NCI-H748 treated with DMSO at 0.1 percent for 48 hours (cell line): ENCODE measurements at places on chromosomes 1 and 21.
A peak's percentile ranks its signal among the peaks of the same experiment; 100 is the strongest.

- peak; percentile 23 for DNase-seq
Observed at GRCh38 chr1:176880955-176881595, 283.4 kb downstream of the ASTN1 start.

- DNase-seq = no peak
Observed at GRCh38 chr1:70455291-70455690, 44.2 kb downstream of the CTH start.

- DNase-seq = no peak
Observed at GRCh38 chr1:30912224-30912623, 3.7 kb upstream of the SDC3 start.

DNA sequence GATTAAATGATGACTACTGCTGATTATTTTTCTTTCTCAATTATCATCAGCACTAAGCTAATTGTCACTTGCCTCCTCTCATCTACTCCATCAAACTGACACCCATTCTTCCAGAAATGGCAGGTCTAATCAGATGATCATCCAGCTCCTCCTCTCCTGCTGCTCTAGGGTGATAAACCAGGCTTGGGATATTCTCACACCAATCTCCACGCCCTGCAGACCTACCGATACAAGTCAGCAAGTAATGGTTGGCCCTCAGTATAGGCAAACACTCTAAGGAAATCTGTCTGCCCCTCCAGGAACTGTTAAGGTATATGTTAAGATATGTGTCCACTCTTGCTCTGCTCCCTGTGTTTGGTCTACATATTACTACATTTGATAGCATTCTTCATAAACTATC is 36.3 kb upstream of the C1orf21 start:
- DNase-seq = no peak

DNA sequence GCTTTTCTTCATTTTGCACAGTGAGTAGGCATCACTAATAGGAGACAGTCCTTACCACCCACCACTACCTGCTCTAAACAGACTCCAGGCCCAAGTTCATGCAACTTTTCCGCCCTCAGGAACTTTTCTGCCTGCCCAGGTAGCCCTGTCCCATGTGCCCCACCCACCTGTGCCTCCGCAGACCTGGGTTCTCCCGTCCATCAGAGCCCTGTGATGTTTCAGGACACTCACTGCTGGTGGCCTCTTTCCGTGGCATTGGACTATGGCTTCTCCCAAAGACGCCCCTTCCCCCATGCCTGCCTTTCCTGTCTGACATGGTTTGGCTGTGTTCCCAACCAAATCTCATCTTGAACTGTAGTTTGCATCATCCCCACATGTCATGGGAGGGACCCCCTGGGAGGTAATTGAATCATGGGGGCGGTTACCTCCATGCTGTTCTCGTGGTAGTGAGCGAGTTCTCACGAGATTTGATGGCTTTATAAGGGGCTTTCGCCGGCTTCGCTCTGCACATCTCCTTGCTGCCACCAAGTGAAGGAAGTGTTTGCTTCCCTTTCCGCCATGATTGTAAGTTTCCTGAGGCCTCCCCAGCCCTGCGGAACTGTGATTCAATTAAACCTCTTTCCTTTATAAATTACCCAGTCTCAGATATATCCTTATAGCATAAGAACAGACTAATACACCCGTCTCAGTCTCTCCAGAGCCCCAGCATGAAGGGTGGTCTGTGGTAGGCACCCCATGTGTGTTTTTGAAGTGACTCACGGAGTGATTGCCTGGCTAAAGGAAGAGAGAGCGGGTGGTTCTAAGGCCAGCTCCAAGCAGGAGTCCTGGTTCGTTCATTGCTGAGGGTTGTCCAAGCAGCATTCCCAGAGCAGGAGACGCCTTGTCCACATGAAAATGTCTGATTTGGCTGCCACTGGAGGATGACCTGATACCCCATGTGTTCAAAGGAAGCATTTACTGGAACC is 86.0 kb upstream of the ZBTB40 start:
- DNase-seq = no peak
